ENCODE measurements at places on chromosomes 7 and 10. TPM values are rescaled to one million over a fixed set of nuclear protein-coding genes. Genes with fewer than 3 reads are reported as not detected.

ZNF736 gene
- total RNA-seq = 3.2 TPM

TEX47 gene
- total RNA-seq = not detected

SYPL1 gene
- 92.2 TPM for total RNA-seq

LIPM gene
- total RNA-seq = not detected

GIMAP2 gene
- total RNA-seq = 0.94 TPM

All from hair follicular keratinocyte (primary cell).